Effector CD8-positive, alpha-beta T cell (primary cell): ENCODE measurements at places on chromosomes 12 and 14.

DNA sequence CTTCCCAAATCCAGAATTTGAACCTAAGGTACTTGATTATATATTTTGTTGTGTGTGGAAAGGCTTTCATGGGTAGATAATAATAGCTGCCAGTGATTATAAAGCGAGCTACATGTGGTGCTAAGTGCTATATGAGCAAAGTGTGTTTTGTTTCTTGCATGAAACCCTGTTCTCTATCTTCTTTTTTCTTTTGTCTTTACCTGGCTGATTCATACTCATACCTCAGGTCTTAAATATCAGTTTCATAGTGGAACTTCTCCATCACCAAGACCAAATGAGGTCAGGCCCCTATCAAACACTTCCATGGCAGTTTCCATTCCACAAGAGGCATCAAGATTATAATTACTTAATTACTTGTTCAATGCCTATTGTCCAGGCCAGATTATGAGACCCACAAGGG, 6.9 kb downstream of the MAP3K9 start:
- no peak for DNase-seq

GRCh38 chr14:86193756-86194155, 663.8 kb downstream of the FLRT2 start:
- no peak for DNase-seq

- no peak for DNase-seq
Measured at GRCh38 chr14:96586056-96586455, 83.9 kb downstream of the PAPOLA start.

- DNase-seq: no peak
Measured at GRCh38 chr14:54718046-54718445, 151.1 kb downstream of the SAMD4A start.

GRCh38 chr12:102879144-102879763, 37.8 kb downstream of the PAH start:
- DNase-seq: no peak

GRCh38 chr14:54683882-54684794, 117.2 kb downstream of the SAMD4A start:
- DNase-seq: no peak

- DNase-seq: no peak
Measured at GRCh38 chr12:48002773-48003218, 1.5 kb downstream of the COL2A1 start.

DNA sequence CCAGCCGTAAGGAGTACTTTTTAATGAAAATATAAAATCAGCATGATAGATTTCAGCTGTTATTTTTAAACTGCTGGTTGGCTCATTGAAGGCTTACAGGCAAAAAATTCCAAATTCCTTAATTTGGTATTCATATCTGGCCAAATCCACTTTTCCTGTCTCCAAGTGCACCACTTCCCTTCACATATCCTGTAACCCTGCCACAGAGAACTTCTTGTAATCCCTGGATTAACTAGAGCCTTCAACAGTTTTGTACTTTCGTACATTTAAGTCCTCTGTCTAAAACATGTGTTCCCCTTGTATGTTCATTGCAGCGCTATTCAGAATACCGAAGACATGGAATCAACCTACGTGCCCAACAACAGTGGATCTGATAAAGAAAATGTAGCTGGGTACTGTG, 9.6 kb downstream of the PUS7L start:
- no peak for DNase-seq

DNA sequence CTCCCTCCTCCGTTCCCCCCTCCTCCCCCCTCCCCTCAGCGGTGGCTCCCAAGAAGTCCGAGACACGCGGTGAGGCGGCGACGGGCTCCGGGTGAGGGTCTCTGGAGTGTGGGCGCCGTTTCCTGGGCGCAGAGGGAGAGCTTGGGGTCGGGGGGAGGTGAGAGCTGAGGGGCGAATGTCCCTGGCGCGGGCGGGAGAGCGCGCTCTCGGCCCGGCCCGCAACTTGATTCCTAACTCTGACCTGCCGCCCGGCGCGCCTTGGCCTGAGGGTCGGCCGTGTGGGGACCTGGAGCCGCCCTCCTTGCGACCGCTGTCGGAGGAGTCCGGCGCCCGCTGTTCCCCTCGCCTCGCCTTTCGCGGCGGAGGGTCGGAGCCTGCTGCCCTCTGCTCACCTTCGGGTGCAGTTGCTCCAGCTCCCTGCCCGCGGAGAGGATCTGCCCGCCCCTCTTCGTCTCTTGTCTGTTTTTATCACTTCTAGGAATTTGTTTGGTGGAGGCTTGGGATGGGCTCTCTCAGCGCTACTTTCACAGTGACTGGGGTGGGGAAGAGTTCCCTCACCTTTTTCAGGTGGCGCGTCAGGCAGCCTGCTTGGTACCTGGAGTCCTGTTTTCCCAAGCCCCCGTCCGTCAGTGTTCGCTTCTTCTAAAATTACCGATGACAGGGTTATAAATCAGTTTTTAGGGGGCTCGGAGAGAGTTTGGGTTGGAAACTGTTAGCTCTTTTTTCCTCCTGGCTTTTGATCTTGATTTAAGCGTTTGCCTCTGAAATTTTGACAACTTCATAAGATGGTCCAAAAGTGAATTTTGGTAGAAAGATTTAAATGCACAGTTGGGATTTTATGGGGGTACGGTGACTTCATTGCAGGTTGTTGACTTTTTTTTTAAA, 495 bp downstream of the ADIPOR2 start:
- DNase-seq: no peak

DNA sequence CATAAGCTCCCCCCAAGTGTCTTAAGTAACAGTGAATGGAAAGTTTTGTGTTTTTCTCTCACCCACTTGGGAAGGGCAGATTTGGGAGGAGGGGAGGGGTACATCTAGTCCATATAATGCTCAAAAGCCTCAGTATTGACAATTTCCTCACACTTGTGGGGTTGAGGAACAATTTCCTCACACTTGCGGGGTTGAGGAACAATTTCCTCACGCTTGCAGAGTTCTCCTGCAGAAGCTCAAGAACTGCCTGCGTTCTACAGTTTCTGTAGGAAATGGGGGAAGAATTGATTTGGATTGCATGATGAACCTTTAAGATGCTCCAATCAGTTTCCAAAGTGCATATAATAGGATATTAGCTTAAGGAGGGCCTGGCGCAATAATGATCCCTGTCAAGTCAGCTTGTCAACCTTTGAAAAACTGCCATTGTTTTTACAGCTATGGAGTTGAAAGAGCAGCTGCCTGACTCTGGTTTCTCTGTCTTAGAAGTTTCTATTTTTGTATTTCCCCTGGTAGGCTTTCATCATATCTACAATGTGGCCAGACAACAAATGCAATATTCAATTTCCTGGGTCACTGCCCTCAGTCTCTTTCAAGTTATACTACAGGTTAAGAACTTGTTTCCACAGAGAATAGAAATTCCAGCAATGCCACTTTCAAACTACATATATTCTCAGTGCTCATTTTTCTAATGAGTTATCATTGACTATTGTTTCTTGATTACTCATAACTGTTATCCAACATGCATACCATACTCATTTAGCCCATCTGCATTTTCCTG, 66.5 kb downstream of the PLEKHG7 start:
- no peak for DNase-seq

DNA sequence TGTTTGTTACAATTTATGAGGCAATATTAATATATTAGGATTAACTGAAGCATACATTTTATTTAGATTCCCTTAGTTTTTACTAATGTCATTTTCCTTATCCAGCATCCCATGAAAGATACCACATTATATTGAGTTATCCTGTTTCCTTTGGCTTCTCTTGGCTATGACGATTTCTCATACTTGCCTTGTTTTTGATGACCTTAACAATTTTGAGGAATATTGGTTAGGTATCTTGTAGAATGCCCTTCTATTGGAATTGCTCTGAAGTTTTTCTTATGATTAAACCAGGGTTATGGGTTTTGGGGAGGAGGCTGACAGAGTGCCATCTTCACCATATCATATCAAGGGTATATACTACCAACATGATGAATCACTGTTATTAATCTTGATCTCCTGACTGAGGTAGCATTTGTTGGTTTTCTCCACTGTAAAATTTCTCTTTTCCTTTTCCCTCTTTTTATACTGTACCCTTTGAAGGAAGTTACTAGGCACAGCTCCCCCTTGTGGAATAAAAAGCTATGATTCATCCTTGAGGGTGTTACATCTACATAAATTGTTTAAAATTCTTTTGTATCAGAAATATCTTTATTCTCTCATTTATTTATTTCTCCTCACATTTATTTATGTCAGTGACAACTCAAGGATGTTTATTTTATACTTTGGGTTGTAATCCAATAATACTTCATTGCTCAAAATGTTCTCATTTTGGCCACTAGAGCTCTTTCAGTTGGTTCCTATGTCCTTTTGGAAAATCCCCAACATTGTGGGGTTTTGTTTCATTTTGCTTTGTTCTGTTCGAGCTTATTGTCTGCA, 239.0 kb downstream of the SLC16A7 start:
- DNase-seq: no peak

DNA sequence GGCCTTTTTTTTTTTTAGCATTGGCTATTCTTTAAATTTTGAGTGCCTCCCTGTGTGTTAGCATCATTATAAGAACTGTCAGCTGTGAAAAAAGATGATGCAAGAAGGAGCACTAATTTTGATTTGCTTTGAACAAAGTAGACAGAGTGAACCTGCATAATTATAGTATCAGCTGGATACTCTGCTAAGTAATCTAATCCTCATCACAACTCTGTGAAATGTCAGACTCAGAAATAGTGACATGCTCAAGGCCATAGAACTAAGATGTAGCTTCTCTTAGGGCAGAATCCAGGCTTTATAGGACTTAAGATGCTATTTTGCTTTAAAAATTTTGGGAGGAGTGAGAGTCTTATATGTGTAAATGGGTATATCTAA, 31.9 kb downstream of the FBXO34 start:
- DNase-seq: no peak

DNA sequence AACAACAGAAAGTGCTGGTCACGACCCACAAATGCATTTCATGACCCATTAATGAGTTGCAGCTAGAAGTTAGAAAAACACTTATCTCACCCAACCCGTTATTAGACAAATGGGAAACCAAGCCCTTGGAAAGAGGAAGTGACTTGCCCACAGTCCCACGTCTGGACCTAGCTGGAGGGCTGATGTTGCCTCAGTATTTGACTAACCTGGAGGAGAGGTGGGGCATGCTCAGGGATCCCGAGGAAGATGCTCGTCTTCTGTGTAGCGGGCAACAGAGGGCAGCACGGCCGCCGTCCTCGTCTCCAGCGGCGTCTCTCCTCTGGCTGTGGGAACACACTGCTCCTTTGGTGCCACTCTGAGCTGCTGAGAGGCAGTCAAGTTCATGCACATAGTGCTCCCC, 12.7 kb downstream of the CCND2 start:
- DNase-seq: no peak

GRCh38 chr12:109264095-109264942, 44.8 kb downstream of the FOXN4 start:
- DNase-seq: no peak

DNA sequence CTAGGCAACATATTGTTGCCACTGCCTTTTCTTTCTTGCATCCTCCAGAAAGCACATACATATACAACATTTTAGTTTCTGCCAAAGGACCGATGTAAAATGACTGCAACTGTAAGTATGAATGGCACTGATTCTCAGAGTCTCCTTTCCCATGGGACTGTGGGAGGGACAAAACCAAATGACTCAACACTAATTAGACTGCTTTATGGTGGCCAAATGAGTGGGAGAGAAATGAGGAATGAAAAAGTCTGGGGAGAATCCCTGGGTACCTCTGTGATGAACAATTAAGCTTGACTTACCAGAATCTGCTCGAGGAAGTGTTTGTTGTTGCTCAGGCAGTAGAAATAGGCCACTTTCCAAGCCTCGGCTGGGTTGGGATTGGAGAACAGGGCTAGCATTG, 10.1 kb downstream of the ZFYVE26 start:
- no peak for DNase-seq

GRCh38 chr14:105199093-105199492, 18.0 kb upstream of the NUDT14 start:
- DNase-seq: no peak

- DNase-seq: no peak
Measured at GRCh38 chr14:24095271-24096068, 1.4 kb downstream of the PCK2 start.

GRCh38 chr12:114919479-114919878, 235.5 kb upstream of the TBX3 start:
- DNase-seq: no peak

- DNase-seq: no peak
Measured at GRCh38 chr12:31466768-31467167, 124.2 kb downstream of the DENND5B start.

- DNase-seq: no peak
Measured at GRCh38 chr14:99822800-99823455, 29.7 kb downstream of the EML1 start.

DNA sequence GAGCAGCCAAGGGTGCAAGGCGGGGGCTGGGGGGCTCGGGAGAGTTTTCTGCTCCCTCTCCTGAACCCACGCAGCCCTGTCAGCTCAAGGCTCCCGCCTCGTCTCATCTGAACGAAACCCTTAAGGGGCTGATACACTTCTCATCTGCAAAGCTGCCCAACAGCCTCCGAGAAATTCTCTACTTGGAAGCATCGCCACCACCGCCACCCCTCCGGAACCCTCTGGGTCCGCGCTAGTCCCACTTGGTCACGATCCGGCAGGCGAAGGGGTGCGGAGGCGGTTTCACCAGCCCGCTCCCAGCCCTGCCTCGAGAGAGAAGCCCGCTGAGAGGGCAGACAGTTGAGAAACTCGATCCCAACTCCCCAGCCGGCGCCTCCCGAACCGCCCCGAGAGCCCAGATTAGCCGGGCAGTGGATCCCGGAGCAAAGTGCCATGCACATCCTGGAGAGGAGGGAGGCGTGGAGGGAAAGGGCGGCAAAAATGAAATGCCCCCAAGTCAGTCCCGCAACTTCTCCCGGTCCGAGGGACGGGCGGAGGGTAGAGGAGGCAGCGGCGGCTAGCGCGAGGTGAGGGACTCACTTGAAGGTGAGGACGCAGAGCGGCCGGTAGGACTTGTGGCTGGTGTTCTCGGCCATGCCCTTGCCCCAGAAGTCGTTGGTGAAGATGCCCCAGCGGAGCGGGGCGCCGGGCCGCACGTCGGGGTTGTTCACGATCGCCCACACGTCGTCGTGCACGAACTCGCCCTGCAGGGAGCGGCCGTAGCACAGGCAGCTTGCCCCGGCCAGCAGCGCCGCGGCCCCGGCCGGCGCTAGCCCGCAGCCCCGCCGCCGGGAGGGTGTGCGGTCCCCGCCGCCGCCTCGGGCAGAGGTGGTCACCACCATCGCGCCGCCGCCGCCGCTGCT, 620 bp downstream of the TMTC1 start:
- no peak for DNase-seq

GRCh38 chr14:22220427-22220826, 368.6 kb downstream of the DAD1 start:
- no peak for DNase-seq

DNA sequence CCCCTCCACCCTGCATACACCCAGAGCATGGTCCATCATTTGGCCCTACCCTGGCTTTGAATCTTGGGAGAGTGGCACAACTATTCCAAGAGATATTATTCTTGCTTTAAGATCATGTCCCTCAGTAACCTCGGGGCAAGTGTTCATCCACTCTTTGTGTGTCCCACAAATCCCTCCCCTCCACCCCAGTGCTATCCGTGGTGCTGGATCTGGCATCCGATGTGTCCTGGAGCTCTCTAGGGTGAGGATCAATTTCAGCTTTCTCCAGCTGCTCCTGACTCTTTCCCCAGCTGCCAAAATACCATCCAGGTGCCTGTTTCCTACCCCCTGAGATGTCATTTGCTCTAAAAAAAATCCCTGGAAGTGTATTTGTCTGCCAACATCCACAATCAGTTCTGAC, 64.8 kb upstream of the CMKLR1 start:
- DNase-seq: no peak

GRCh38 chr14:56216626-56217379, 98.6 kb downstream of the PELI2 start:
- no peak for DNase-seq
